ENCODE measurements at places on chromosomes 6 and 20. TPM values are rescaled to one million over a fixed set of nuclear protein-coding genes. Genes with fewer than 3 reads are reported as not detected.

The TSPO2 gene
- not detected for total RNA-seq

The GSTA1 gene
- total RNA-seq = not detected

The STMND1 gene
- total RNA-seq = not detected

The SGK2 gene
- total RNA-seq = 0.17 TPM

The CD93 gene
- 1.2 TPM for total RNA-seq

The PDYN gene
- total RNA-seq = not detected

The PAK5 gene
- not detected for total RNA-seq

The LY6G6C gene
- not detected for total RNA-seq

The DDX39B gene
- total RNA-seq = 637 TPM

The TGM2 gene
- total RNA-seq = not detected

The FAM184A gene
- total RNA-seq = 9.0 TPM
